Activated effector memory CD4-positive, alpha-beta T cell treated with Interleukin-2 at 50 U/mL for 16 hours (primary cell): ENCODE measurements at places on chromosomes 6 and 20.

GRCh38 chr20:33470866-33471265, 19.0 kb upstream of the CBFA2T2 start:
- no peak for DNase-seq

DNA sequence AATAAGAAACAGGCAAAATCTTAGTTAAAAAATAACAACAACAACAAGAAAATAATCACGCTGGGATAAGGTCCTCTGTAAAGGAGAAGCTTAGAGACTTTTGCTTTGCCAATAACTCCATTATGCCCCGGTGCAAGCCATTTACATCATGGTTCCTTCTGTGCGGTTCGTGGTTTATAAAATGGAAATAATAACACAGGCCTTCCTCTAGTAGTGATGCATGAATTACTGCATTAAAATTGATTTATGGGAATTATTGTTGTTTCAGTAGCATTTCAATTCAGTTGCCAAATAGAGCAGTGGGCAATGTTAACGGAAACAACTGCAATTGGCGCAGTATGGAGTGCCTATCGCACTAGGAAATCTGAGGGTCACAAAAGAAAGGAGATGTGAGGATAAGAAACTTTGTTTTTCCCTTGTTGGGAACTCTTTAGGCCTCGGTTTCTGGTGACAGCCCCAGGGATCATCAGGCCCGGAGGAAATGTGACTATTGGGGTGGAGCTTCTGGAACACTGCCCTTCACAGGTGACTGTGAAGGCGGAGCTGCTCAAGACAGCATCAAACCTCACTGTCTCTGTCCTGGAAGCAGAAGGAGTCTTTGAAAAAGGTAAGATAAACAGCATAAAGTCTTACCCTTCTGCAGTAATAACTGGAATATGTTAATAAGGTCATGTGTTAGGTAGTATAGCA, 1.1 kb downstream of the CD109 start:
- DNase-seq: no peak

GRCh38 chr6:157821342-157822033, 1.6 kb upstream of the SNX9 start:
- DNase-seq: no peak

GRCh38 chr6:41098366-41098765, 25.6 kb downstream of the NFYA start:
- DNase-seq: no peak

- DNase-seq: no peak
Measured at GRCh38 chr6:35585658-35586057, 73.0 kb upstream of the TULP1 start.

DNA sequence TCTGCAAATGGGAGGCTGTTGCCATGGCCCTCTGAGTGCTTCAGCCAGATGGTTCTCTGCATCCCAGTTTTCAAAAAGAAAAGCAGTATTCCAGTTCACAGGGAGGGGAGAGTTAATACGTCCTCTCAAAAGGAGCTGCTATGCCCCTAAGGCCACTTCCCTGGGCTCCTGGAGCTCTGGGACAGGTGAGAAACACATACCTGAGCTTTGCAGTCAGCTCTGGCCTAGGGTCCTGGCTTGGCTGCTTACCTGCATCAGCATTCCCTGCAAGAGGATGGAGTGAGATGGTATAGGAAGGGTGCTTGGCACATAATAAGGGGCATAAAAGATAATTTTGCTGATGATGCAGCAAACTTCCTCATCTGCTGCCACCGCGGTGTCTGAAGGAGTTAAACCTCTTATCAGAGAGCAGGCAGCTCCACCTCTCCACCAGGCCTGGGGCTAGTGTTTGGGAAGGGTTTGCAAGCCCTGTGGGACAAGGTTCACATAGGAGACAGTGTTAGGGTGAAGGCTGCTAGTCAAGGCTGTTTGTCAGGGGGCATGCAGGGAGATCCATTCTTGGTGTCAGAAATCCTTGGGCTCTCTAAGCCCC, 62.7 kb downstream of the SLC24A3 start:
- DNase-seq: no peak

DNA sequence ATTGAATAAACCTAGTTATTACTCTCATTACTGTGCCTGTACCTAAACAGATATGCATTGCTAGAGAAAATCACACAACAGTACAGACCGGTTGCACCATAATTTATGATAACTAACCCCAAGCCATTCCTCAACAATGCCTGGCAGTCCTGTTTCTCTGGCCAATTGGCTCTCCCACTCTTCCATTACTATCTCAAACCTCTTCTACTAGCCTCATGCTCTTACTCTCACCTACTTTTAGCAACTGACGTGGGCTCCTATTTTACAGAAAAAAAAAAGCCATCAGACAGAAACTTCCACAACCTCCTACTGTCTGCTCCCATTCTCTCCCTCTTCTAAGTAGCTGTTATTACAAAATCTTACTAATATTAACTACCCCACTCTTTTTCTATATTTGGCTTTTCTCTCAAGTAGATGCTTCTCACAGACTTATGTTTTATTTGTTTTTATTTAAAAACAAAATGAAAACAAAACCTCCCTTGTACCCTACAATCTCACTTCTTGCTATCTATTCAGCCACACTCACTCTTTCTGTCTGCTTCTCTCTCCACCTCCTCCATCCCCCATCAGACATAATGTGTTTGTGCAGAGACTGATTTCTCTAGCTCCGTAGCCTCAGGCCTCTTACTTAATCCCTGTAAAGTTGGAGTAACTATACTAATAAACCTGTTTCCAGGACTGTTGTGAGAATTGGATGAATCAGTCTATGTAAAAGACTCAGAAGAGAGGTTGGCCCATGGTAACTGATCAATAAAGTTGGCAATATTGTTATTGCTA, 9.1 kb downstream of the GOPC start:
- no peak for DNase-seq

DNA sequence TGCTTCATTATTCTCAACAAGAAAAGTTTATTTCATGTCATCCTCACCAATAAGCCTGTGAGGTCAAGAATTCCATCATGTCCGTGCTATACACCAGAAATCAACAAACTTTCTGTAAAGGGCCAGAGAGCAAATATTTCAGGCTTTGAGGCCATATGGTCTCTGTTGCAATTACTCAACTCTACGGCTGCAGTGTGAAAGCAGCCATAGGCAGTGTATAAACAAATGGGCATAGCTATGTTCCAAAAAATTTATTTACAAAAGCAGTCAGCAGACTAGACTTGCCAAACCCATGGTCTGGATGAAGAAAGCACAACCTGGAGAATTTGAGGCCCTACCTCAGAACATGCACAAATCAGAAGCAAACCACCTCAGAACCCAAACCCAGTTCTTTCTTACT, 118.5 kb downstream of the PCSK2 start:
- no peak for DNase-seq

DNA sequence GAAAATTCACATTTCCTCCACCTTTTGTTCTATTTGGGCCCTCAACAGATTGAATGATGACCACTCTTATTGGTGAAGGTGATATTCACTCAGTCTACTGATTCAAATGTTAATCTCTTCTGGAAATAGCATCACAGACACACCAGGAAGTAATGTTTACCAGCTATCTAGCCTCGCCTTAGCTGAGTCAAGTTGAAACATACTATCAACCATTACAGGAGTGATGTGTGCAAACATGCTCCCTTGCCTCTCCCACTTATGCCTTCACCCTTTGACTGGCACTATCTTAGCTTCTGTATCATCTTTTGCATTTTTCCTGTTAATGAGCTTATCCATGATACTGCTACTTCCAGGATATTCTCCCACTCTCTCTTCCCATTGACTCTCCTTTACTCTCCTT, 191.9 kb downstream of the CENPW start:
- DNase-seq: no peak

GRCh38 chr6:18515767-18516166, 128.6 kb downstream of the RNF144B start:
- no peak for DNase-seq

DNA sequence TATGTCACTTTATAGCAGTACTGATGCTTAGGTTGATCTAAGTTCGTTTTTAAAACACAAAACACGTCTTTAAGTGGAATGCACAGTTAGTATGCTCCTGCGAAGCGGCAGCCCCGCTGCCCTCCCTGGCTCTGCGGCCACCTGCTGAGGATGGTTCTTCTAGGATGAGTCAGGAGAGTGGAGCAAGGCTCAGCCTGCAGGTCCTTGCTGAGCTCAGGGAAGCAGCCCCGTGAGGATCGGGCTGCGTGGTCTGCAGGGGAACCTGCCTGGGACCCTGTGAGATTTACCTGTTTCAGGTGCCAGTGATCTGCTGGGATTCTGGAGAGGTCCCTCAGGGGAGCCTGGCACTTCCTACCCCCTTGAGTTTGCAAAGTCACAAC, 57.5 kb downstream of the SYNJ2 start:
- no peak for DNase-seq

- no peak for DNase-seq
Measured at GRCh38 chr6:30981942-30982772, 1.4 kb upstream of the MUC21 start.

GRCh38 chr20:43681468-43681942, 14.6 kb downstream of the MYBL2 start:
- no peak for DNase-seq

- no peak for DNase-seq
Measured at GRCh38 chr6:2998998-2999617, 586 bp upstream of the NQO2 start.

DNA sequence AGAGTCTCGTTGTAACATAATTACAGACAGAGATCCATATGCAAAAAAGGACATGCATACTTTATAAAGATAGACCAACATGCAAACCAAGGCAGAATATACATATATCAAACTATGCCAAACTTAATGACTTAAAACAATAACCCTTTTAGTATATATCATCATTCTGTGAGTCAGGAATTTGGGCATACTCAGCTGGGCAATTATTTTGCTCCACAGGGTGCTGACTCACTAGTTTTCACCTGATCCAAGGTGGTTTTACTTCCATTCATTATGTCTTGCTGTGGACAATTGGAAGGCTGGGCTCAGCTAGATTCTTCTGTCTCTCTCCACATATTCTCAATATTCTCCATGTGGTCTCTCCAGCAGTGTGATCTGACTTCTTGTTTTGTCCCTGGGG, 41.2 kb upstream of the RNF146 start:
- DNase-seq: no peak

GRCh38 chr6:131954775-131955107, 3.6 kb upstream of the CCN2 start:
- DNase-seq: no peak
